NCI-H446 (cell line): ENCODE measurements at places on chromosomes 16 and 17.

DNA sequence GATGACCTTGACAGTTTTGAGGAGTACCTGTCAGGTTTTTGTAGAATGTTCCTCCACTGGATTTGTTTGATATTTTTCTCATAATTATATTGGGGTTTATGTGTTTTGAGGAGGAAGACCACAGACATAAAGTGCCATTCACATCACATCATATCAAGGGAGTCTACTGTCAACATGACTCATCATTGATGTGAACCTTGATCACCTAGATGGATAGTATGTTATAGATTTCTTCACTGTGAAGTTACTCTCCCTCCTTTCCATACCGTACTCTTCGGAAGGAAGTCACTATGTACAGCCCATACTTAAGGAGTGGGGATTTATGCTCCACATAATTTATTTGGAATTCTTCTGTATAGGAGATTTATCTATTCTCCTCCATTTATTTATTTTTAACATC, 23.2 kb downstream of the PRSS54 start:
- no peak for DNase-seq

DNA sequence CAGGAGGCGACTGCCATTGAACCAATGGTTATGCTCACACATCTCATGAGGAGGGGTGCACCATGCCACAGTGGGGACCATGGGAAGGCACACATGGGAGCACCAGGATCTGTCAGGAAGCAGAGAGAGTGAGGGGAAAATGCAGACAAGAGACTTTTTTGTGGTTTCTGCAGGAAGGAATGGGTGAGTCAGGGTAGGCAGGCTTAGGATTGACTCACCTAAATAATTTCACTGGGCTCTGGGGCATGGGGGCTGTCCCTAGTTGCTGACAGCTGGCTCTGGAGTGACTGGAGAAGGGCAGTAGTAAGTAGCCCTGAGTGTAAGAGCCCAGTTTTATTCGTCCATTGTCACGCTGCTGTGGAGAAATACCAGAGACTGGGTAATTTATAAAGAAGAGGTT, 202.4 kb downstream of the AXIN2 start:
- no peak for DNase-seq

- peak; percentile 15 for DNase-seq
Measured at GRCh38 chr17:48153691-48154358, 46.3 kb downstream of the SNX11 start.

DNA sequence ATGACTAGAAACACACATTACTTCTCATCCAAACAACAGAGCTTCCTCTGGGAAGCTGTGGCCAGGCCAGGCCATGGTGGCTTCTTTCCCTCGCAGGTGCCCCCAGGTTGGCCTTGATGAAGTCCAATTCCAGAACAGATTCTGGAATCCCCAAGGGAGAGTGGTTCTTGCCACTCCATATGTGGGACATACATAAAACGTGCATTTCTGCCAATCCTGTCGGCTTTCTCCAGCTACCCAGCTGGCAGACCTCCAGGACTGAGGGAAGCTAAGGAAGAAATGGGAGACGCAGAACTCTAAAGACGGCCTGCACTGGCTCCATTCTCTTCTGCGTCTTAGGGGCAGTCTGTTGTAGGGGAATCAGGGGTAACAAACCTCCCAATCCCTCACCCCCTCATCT, 219.2 kb upstream of the CDH5 start:
- no peak for DNase-seq

DNA sequence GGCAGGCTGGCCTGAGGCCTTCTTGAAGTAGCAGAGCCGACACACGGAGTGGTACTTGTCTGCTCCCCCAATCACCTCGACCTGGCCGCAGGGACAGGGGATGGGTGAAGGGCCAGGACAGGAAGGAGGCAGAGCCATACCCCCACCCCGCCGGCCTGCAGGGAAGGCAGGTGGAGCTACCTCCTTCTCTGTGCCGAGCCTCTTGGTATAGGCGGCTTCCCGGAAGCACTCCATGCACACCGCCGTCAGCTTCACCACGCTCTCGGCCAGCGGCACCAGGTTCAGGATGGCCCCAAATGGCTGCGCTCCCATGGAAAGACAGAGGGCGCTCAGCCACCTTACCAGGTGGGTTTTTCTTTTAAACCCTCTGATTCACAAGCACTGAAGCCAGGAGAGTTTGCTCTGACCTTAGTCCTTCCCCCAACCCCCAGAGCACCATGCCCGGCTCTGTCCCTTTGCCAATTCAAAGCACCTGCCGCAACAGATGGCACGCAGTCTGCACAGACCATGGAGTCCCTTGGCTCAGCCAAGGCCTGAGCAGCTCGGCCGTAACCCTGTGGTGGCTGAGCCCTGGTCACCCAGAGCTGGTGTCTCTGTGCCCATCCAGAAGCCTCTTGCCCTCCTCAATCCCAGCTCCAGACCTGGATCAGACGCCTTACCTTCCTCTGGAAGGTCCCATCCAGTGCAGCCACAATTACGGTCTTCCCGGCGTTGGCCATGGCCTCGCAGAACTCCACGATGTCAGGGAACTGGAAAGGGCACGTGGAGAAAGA, 6.7 kb downstream of the SYNGR2 start:
- peak; percentile 55 for DNase-seq

DNA sequence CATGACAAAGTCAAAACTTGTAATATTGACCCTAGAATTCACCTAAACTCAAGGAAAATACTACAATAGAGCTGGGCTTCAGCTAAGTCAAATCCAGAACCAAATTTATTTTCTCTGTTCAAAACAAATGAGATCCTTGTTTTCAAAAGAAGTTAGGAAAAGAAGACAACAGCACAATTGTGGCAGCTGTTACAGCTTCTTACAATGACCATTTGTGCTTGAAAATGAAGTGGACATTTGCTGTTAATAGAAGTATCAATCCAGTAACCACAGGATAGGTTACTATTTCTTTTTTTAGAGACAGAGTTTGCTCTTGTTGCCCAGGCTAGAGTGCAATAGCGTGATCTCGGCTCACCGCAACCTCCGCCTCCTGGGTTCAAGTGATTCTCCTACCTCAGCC, 44.4 kb downstream of the APPBP2 start:
- DNase-seq = no peak

DNA sequence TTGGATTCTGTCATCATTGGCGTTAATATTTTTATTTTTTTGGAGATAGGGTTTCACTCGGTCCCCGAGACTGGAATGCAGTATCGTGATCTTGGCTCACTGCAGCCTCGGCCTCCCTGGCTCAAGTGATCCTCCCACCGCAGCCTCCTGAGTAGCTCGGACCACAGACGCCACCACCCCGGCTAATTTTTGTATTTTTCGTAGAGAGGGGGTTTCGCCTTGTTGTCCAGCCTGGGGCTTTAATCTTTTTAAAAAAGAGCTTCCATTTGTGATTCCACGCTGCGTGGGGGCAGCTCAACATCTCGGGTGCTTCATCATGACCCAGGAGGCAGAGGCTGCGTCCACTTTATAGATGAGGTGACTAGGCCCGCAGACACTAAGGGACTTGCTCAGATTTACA, 1.5 kb downstream of the BANP start:
- DNase-seq = no peak

DNA sequence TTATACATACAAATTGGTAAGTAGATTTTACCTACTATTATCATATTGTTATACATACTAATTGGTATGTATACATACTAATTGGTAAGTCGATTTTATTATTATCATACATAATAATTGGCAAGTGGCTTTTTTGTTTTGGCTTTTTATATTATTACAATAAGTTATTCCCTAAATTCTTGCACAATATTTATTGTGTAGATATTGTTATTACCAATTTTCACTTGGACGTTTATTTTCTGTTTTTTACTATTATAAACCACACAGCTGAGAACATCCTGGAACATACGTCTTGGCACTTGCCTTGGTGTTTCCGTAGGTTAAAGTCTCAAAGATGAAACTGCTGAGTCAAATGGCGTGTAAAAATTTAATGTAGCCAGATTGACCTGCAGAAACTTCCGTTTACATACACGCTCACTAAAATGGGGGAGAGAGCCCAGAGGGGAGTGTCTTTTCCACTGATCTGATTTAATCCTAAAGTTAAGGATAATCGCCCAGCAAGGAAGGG, 18.9 kb downstream of the GNGT2 start:
- no peak for DNase-seq

DNA sequence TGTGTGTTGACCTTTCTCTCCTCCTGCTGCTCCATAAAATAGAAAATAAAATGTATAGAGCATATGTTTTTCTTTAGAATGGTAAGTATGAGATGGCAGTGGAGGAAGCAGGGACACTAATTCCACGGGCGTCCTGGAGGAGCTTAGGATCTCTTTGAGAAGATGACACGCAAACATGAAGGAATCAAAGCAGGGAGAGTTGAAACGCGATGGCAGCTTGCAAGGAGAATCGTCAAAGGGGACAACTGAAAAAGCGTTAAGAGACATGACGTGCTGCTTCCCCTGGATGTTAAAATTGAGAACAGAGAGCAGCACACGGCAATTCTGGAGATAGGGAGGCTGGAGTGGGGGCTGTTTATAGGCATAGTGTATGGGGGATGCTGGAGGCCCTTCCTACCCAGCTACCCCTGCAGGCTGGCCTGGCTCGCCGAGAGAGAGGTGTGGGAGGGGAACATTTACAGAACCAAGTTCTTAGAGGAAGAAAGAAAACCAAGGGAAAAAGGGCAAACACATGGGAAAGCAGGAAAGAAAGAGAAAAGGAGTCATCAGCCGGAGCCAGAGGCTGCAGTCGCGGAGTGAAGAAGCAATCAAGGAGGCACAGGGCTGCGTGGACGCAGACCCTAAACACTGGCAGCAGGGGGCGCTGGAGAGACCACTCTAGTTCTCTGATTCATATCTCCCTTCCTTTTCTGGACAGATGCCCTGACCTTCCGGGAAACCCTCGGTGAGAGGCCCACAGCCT, 55.8 kb downstream of the MYH13 start:
- DNase-seq = peak; percentile 13

- peak; percentile 79 for DNase-seq
Measured at GRCh38 chr17:63406689-63407330, 39.3 kb downstream of the CYB561 start.

DNA sequence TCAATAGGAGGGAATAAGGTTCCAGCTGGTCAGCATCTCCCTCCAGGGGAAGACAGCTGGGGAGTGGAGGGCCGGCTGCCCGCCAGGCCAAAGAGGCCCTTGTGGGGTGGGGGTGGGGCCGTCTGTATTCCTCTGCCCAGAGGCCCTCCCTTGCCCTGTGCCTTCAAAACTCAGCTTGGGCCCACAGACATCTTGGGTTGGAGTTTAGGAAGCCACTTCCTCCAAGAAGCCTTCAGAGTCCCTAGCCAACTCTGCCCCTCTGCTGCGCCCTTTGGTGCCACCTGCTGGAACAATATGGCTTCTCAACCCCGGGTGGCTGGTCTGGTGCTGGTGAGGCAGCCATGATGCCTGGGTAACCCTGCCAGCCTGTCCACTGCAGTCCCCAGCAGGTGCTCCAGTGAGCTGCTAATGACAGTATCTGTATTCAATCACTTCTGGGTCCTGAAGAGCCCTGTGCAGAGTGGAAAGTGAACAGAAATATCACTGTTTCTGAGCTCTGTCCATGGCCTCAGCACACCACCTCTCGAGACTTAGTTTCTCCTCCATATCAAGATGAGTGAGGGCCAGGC, 16.7 kb downstream of the HSD11B2 start:
- DNase-seq = peak; percentile 24

DNA sequence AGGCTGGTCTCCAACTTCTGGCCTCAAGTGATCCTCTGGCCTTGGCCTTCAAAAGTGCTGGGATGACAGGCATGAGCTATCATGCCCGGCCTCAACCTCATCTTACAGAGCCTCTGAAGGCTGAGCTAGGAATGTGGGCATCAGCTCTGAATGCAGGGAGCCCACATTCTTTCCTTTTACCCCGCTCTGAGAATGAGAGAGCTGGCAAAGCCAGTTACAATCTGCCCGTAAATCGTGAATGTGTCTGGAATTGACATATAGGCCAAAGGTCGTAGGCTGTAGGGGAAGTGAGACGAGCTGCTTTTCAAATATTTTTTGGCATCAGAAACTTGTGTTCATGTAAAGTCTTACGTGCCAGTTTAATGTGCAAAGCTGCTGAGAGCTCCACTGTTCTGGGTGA, 4.5 kb downstream of the TMEM238L start:
- DNase-seq = no peak

- DNase-seq = peak; percentile 11
Measured at GRCh38 chr16:71610936-71611871, 14.8 kb upstream of the MARVELD3 start.

- DNase-seq = no peak
Measured at GRCh38 chr16:11307639-11308492, 26.7 kb upstream of the PRM1 start.

GRCh38 chr17:17111401-17112393, 69.4 kb downstream of the MPRIP start:
- DNase-seq = no peak

GRCh38 chr16:25066426-25066746, 45.2 kb upstream of the LCMT1 start:
- no peak for DNase-seq

GRCh38 chr16:11250786-11251524, 5.0 kb downstream of the SOCS1 start:
- DNase-seq = no peak

GRCh38 chr17:40538019-40538935, 27.0 kb downstream of the CCR7 start:
- DNase-seq = no peak

DNA sequence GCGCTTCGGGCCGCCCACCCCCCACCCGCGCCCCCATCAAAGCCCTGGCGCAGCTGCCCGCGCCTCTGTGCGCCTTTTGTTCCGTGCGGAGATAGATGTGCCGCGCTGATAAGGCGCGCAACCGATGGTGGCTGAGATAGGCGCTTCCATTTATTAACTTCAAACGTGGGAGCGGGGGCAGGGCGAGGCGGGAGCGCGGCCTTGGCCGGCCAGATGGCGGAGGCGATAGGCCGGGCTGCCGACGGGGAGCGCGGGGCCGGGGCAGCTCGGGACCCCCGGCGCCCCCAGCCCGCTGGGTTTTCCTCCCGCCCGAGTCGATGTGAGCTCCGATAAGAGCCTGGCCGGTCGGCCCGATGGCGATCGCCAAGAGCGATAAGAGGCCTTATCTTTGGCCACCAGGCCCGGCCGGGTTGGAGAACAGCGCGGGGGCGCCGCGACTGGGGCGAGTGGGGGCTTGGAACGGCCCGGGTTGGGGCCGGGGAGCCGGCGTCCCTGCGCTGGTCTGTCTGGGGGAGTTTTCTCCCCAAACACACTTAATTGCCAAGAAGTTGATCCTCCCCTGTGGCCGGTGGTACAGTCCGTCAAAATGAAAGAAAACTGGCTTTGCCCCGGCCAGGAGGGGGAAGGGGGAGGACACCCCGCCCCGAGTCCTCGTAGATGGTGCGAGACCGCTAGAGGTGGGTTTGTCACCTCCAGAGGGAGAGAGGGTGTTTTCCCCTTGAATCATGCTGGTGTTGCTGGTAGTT, 2.7 kb downstream of the ZFPM1 start:
- no peak for DNase-seq

GRCh38 chr16:57732037-57732436, 3.5 kb upstream of the KATNB1 start:
- no peak for DNase-seq

DNA sequence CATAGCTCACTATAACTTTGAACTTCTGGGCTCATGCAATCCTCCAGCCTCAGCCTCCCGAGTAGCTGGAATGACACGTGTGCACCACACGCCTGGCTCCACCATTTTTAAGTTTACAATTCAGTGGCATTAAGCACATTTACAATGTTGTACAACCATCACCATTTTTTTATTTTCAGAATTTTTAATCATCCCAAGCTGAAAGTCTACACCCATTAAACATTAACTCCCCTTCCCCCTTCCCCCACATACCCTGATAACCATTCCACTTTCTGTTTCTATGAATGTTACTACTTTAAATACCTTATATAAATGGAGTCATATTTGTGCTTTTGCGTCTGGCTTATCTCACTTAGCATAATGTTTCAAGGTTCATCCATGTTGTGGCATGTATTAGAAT, 18.0 kb downstream of the NETO2 start:
- DNase-seq = no peak

- DNase-seq = no peak
Measured at GRCh38 chr17:77441130-77441920, 300.6 kb downstream of the SEC14L1 start.
